ENCODE measurements at places on chromosomes 2 and 18. TPM values are rescaled to one million over a fixed set of nuclear protein-coding genes. Genes with fewer than 3 reads are reported as not detected.

Gene TANC1
- total RNA-seq = 16.6 TPM

Gene SLC8A1
- 190 TPM for total RNA-seq

Gene EFR3B
- total RNA-seq = 72.9 TPM

Gene ARHGAP25
- total RNA-seq = 2.3 TPM

Gene ALLC
- total RNA-seq = not detected

Gene PLEK
- total RNA-seq = 3.7 TPM

Gene LHCGR
- 0.23 TPM for total RNA-seq

Measured in diencephalon (tissue), 1 donor.